ENCODE measurements at places on chromosomes 2 and 18. TPM values are rescaled to one million over a fixed set of nuclear protein-coding genes. Genes with fewer than 3 reads are reported as not detected.

STPG4 gene
- not detected for polyA plus RNA-seq

SLC16A14 gene
- 6.5 TPM for polyA plus RNA-seq

CXCR1 gene
- not detected for polyA plus RNA-seq

HOXD11 gene
- polyA plus RNA-seq, result 55.1 TPM

TBR1 gene
- not detected for polyA plus RNA-seq

LRRTM4 gene
- 1.9 TPM for polyA plus RNA-seq
